ENCODE measurements at places on chromosomes 1 and 21.

- DNase-seq: no peak
Observed at GRCh38 chr1:225258811-225259210, 169.0 kb downstream of the LBR start.

DNA sequence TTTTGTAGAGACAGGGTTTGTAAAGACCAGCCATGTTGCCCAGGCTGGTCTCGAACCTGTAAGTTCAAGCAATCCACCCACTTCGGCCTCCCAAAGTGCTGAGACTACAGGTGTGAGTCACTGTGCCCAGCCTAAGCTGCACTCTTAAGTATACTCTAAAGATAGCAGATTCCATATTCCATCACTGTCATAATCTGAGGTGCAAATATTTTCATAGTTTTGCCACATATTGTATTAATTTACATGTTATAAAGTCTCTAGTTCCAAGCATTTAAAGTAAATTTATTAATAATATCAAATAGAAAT lies 121.3 kb downstream of the HFM1 start:
- DNase-seq: no peak

DNA sequence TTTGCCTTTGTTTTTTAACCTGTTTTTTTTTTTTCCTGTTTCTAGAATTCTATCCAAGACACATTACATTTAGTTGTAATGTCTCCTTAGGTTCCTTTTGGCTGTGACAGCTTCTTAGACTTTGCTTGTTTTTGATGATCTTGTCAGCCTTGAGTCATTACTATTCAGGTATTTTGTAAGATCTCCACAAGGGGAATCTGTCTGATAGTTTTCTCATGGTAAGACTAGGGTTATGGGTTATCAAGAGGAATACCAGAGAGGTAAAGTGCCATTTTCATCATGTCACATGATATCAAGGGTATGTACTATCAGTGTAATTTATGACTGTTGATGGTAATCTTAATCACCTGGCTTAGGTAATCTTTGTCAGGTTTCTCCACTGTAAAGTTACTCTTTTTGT lies 99.1 kb upstream of the GFI1 start:
- DNase-seq: no peak

DNA sequence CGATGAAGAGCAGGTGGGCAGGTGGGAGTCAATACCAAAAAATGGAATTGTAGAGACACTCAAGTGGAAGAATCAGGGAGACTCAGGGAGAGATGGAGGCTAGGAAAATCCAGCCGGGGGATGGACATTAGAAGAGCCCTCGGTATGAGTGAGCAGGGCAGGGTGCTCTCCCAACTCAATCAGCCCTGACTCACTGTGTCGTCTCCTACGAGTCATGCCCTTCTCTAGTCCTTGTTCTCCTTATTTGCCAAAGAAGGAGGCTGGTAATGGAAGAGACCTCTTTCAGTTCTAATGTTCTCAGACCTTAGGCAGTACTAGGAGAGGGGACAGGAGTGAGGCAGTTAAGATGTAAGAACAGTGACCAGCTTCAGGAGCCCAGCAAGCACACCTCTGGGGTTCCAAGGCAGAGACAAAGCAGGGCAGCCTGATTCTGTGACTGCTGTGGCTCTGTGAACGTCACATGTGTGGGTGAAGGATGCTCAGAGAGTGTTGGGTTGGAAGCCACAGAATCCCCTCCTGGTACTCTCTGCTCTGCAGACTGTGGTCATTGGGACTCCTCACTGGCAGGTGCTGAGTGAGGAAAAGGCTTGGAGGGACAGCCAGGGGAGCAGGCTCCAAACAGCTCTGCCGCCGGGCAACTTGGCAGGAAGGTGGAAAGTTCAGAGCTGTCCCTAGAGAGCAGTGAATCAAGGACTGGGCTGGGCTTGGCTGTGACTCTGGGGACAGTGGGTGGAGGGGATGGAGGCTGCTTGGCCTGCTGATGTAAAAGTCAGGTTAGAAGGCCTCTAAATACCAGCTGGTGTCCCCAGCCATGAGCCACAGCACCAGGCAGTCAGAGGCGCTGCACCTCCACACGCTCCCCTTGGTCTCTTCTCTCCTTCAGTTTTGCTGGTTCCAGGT lies 11.1 kb upstream of the GJA5 start:
- peak; percentile 61 for DNase-seq

- DNase-seq: peak; percentile 98
Observed at GRCh38 chr21:41786509-41786987, 19.7 kb upstream of the RIPK4 start.

DNA sequence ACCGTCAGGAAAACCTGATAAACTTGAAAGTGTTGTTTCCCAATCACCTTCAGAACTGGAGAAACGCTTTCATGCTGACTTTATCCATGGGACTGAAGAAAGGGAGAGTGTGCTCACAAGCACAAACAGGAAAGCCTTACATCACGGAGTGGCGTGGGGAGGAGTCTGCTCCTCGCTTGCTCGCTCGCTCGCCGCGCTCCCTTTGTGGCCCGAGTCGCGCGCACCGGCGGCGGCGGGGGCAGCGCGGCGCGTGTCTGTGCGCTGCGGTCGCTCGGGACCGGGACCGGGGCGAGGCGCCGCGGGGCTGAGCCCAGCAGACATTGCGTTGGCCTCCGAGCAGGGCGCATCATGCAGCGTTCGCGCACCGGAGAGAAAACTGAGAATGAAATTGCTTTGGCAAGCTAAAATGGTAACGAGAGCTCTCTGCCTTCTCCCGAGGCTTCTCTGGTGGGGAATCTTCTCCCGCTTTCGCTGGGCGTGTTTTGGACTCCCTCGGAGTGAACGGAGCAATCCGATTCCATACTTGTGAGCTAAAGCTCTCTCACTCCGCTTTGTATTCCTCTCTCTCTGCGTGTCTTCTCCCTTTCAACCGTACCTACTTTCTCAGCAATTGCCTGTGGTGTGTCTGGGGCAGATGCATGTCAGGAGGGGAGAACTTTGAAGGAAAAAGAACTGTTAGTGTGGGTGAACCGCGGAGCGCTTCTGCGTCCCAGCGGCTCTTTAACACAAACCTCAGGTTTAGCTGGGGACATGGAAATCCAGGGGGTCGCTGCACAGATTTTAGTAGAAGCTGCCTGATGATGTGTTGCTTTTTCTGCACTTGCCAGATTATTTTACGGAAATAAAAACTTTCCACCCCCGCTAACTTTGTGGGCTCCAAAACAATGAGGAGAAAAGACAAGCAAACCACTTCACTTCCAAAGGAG lies at the start of gene RGL1:
Gene RGL1, plus strand, starts transcription at position 205 of the 926 bp plus-strand sequence. Its CDS starts 178 bp downstream, at position 383.
- DNase-seq: peak; percentile 72

- DNase-seq: no peak
Observed at GRCh38 chr1:209411491-209411929, 172.0 kb upstream of the CAMK1G start.

GRCh38 chr1:41485605-41486004 lies 1.1 kb upstream of the EDN2 start:
- peak; percentile 80 for DNase-seq

DNA sequence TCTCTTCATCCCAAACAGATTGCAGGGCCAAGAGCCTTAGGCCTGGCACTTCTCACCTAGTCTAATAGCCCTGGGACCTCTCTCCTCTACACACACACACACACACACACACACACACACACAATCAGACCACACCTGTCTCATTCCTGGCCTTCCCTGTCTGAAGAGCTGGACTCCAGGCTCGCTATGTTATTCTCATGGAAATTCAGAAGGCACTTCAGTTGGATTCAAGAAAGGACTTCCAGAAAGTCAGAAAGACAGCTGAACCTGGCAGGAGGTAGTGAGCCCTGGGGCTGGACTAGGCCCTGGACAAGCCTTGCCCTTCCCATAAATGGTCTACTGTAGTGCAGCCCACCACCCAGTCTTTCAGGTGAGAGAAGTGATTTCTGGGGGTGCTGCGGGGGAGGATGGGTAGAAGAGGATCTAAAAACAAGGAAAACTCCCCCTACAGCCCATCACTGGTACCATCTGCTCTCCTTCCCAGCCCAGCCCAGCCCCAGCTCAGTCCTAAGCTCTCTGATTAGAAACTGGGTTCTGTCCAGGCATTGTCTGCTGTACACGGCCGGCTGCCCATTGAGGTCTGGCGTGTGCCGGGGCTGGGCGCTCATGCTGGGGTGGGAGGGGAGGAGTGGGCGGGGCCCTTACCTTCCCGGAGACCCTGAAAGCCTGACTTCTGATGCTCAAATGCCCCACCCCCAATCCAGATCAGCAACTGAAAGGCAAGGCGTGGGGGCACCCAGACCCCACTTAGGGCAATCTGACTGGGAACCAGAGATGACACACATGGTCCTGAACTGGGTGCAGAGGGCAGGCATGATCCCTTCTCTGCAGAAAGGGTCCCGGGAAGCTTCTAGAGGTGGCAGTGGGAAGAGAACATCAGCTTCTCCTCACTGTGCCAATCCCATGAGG lies 2.5 kb downstream of the KIF21B start:
- peak; percentile 43 for DNase-seq

DNA sequence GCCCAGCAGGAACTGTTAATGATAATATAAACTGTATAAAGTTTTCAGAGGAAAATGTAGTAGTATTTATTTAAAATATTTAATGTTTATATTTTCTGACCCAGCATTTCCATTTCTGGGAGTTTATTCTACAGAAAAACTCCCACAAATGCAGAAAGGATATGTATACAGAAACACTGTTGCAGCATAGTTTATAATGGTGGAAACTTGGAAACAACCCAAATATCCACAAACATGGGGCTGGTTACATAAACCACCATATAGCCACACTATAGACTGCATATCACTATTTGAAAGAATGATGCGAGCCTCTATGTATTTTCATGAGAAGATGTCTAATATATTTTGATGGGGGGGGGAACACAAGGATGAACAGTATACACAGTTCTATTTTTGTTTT lies 31.5 kb upstream of the KCNN3 start:
- no peak for DNase-seq

- no peak for DNase-seq
Observed at GRCh38 chr1:210289248-210289647, 39.5 kb upstream of the HHAT start.

DNA sequence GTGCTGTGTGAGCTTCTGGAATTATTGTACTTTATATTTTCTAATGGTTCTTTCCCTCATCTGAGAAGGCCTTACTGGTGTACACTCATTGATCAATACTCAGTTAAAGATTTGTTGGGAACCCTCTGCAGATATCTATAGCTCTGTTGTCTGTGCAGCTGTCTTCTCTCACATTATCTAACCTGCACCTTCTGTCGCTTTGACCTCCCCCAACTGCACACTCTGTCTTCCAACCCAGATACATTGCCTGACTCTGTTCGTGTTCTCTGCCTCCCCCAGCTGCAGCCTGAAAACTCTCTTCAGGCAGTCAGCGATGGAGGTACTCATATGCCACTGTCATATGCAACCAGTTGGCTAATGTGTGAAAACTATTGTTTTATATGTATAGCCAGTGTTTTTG lies 334.3 kb downstream of the NCAM2 start:
- no peak for DNase-seq

GRCh38 chr1:93180723-93181613 lies at the start of gene CCDC18:
CCDC18 (plus strand) TSS chr1:93180724; CDS start chr1:93183362, 2,638 bp downstream.
- peak; percentile 15 for DNase-seq

DNA sequence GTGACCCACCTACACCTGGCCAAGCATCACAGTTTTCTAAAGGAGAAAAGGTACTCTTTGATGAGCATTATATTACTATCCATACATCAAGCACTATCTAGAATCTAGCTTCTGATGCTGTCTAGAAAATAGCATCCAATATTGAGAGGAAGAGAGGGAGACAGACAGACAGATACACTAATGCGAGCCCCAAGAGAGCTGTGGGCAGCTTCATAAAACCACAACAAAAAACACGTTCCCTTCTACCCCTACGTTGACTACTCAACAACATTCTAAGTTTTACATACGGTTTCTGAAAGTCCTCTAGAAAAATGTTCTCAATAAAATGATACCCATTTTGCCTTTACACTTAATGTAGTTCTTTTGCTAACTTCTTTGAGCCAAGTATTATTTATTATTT lies 221.8 kb downstream of the SLC45A1 start:
- DNase-seq: no peak

DNA sequence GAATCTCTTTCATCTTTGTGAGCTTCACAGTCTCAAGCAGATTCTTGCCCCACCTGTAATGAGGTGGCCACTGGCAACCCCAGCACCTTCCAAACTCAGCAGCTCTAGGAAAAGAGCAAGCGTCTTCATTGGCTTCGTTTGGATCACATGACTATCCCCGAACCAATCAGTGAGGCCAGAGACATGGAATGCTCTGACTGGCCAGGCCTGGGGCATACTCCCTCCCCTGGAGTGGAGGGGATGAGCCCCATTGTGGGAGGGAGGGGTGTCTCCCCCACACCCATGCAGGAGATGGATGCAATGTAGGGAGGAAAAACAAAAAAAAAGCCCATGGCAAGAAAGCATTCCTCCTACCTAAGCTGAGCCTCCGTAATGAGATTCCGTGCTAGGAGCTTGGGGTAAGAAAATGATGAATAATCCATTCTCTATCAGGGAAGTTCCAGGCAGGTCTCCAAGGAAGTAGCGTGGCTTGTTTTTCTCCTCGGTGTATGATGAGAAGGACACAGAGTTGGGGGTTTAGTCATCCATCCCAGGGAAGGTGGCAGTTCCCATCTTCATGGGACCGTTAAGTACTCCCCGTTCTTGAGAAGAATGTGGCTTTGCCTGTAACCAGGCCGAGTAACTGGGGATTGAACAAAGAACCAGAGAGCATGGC lies 32.7 kb downstream of the FHAD1 start:
- DNase-seq: peak; percentile 49

GRCh38 chr1:172936088-172936645 lies 114.6 kb downstream of the TNFSF18 start:
- no peak for DNase-seq

DNA sequence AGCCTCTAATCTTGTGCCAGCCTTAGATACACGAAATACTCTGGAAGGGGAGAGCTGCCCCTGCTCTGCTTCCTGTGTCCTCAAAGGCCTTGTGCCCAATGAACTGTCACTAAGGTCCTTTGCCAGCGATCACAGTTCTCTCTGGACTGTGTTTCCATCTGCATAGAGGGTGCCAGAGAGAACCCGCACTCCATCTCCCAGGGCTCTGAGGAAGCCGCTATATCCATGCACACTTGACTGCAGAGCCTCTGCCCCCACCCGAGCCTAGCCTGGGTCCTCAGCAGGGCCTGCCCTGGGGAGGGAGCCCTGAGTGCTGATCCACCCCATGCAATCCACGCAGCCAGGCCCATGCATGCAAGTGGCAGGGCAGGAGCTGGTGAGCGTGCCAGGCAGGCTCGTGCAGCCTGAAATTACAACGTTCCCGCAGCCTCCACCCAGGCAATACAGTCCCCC lies 30.6 kb upstream of the KIF21B start:
- no peak for DNase-seq

DNA sequence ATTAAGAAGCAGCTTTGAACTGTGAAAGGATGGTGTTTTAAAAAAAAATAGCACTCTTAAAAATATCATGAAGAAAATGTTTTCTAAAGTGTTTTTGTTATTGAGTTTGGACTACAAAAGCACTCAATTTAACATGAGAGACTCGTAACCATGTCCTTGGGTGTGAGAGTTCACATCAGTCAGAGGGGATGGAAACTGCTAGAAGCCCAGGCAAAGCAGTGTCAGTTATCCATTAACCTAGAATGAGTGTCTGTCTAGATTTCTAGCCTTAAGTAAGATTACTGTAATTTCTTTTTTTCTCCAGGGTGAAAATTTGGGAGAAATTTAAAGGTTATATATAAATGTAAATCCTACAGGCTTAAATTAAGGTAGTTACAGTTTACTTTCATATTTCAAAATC lies 31.7 kb downstream of the SLC5A9 start:
- peak; percentile 55 for DNase-seq

GRCh38 chr1:39440856-39441255 lies 50.6 kb upstream of the BMP8A start:
- DNase-seq: no peak

- DNase-seq: no peak
Observed at GRCh38 chr1:208499026-208499425, 254.8 kb upstream of the PLXNA2 start.

GRCh38 chr1:247077876-247078257 lies 744 bp downstream of the ZNF670 start:
- peak; percentile 64 for DNase-seq

All from renal cortical epithelial cell (primary cell).